Tibial nerve (tissue), 4 donors: ENCODE measurements at places on chromosomes 1 and 21. TPM values are rescaled to one million over a fixed set of nuclear protein-coding genes. Genes with fewer than 3 reads are reported as not detected.

The ESRRG gene
- total RNA-seq, result 1.7 TPM

- DNase-seq, result no peak
These were observed 13.5 kb downstream of the LZIC start for GRCh38 chr1:9929431-9930385.

The PRKAA2 gene
- 7.8 TPM for total RNA-seq

GRCh38 chr1:158045639-158046038 lies 52.2 kb downstream of the KIRREL1 start:
- DNase-seq, result no peak

DNA sequence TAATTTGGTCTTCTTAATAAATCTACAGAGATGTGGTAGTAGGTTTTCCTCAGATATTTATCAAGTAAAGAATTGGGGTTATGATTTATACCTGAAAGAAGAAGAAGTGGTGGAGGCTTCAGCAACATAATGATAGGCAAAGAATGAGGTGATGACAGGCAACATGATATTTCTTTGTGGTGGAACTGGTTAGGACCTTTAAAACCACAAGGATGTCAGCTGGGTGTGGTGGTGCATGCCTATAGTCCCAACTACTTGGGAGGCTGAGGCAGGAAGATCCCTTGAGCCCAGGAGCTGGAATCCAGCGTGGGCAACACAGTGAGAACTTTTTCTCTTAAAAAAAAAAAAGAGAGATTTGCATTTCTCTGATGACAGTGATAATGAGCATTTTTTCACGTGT lies 34.1 kb upstream of the COL11A1 start:
- no peak for DNase-seq

DNA sequence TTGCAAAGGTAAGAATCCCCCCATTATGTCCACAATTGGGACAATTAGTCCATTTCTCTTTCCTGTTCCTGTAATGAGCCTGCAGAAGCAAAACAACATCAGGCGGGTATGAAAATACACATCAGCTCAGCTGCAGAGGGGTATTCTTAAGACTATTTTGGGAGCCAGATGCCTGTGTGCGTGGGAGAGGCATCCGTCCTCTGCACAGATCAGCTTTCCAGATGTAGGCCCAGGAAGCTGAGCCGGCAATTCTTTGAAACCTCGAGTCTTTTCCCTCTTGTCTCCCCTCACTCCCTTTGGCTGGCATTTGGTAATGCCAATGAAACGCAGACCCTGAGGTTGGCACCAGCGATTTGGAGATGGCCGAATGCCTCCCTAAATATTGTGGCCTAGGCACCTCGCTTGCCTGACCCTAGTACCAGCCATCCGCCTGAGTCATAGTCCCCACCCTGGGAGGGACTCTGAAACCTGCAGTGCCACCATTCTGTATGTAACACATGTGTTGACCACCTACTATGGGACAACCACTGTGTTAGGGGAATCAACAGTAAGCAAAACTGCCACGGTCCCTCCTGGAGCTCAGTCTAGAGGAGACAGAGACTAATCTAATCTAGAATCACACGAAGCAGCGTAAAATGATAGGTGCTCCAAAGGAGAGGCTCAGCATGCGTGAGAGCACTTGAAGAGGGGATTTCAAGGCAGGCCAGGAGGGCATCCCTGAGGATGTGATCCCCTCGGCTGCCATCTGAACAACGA lies 603.0 kb downstream of the MATN1 start:
- no peak for DNase-seq

DNA sequence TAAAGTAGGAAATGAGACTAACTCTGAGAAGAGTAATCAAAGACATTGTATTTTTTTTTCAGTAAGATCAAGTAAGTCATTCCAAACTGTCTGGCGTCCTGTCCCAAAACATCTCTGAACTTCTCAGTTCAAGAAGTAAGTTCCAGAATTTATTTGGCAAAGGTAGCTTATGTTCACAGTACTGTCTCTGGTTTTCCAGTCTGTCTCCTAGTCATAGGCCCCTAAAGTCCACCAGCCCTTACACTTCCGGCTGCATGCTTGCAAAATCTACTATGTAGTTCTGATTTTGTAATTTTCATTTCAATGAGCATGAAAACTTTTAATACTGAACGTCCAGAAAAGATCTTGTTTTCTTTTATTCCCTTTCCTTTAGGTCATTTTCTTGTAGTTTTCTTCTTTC lies 61.4 kb upstream of the S1PR1 start:
- no peak for DNase-seq
